ENCODE measurements at places on chromosomes 1 and 21. TPM values are rescaled to one million over a fixed set of nuclear protein-coding genes. Genes with fewer than 3 reads are reported as not detected.

DMBX1 gene
- not detected for total RNA-seq

BNIPL gene
- not detected for total RNA-seq

FAM167B gene
- total RNA-seq, result 36.8 TPM

NR1I3 gene
- not detected for total RNA-seq

PROK1 gene
- total RNA-seq, result not detected

PIGR gene
- 316 TPM for total RNA-seq

OR2L2 gene
- total RNA-seq, result not detected

LCE6A gene
- total RNA-seq, result not detected

AUNIP gene
- total RNA-seq, result not detected

Measured in stomach (tissue), 19 donors.